Activated CD4-positive, CD25-positive, alpha-beta regulatory T cell treated with anti-CD3 and anti-CD28 coated beads, Interleukin-2, amount 50 U/mL, for 16 hours (primary cell): ENCODE measurements at places on chromosomes 13 and 19.

- DNase-seq: no peak
Measured at GRCh38 chr19:13830741-13831536, 35.7 kb downstream of the ZSWIM4 start.

- no peak for DNase-seq
Measured at GRCh38 chr13:110411688-110412059, 104.6 kb downstream of the COL4A2 start.

DNA sequence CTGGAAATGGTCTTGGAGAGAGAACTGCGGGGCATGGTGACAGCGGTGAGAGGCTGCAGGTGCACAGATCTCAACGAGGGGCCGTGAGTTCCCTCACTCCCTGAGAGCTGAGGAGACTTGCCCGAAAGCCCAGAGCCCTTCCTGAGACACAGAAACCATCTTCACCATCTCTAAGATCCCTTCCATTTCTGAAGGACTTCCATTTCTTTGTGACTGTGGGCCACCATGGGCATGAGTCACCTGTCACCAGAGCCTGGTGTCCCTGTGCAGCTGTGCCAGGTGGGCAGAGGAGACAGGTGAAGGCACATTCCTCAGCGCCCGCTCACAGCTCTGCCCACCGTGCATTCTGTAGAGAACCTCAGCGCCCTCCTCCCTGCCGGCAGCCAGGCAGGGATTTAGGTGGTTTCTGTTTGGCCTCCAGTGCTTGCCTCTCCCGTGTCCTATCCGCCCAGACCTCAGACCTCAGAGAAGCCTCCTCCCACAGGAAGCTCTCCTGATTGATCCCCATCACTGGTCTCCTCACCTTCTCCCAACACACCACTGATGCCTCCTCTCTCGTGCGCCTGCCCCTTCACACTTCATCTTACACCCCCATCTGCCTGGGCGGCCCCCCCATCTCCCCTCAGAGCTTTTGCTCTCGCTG lies 24.2 kb downstream of the SH3GL1 start:
- no peak for DNase-seq

DNA sequence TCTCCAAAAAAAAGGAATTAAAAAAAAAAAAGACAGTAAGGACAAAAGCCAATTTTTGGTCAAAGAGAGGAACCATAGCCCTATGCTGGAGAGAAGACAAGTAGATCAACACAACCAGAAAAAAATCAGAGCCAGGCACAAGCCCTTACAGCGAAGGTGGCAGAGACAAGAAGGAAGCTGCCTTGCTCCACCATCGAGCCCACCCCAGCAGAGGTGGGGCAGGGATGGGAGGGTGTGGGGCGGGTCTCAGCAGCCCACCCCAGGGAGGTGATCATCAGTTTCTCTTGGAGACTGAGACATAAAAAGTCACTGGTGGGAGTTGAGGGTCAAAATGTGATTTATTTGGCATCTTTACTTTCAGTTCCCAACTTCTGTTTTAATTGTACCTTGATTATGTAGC lies 332.4 kb downstream of the FOXO1 start:
- no peak for DNase-seq

GRCh38 chr13:41017159-41017558 lies 2.0 kb downstream of the ELF1 start:
- DNase-seq: no peak

- DNase-seq: no peak
Measured at GRCh38 chr13:48827709-48828108, 148.0 kb upstream of the FNDC3A start.

DNA sequence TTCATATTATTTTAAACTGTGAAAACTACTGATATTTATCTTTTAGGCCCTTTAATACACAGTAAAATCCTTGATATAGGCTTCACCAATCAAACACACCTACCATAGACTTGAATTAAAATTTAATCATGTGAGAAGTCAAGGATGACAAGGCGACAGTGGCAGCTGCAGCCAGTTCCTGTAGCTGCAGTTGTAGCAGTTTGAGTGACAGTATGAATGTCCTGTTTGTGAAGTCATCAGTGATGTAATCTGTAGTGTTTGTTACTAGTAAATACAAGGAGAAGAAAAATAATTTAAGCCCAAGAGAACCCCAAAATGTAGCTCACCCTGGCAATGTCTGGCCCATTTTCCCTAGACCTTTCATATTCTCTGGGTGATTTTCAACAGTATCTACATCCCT lies 897.0 kb downstream of the SLITRK6 start:
- no peak for DNase-seq

- DNase-seq: no peak
Measured at GRCh38 chr19:30423481-30423880, 51.3 kb downstream of the ZNF536 start.

DNA sequence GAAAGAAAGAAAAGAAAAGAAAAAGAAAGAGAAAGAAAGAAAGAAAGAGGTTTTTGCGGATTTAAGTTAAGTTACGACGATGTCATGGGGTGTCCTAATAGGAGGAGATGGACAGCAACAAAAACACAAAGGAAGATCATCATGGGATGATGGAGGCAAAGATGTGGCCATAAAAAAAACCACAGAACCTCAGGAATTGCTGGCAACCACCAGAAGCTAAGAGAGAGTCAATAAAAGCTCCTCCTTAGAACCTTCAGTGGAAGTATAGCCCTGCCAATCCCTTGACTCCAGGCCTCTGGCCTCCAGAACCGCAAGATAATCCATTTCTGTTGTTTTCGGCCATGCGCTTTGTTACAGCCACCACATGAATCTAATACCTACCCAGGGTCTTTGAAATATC lies 11.5 kb downstream of the PLEKHA4 start:
- no peak for DNase-seq

GRCh38 chr19:10173527-10173926 lies 21.2 kb downstream of the DNMT1 start:
- DNase-seq: no peak

DNA sequence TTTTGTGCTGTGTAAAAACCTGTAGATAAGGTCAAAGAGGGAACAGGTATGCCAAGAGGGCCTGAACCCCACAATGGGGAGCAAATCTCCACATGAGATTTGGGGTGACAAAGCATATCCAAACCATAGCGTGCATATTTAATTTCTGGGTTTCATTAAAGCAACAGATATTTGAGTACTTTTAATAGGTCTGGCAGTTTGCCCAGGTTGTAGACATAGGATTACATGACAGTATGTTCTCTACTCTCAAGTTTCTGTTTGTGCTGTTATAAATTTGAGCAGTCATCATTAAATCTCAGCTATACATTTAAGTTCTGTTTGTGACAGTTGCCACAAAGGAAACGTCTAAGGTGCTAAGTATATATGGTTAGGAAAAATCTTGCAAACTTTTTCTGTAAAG lies 236.4 kb downstream of the ATP8A2 start:
- DNase-seq: no peak

DNA sequence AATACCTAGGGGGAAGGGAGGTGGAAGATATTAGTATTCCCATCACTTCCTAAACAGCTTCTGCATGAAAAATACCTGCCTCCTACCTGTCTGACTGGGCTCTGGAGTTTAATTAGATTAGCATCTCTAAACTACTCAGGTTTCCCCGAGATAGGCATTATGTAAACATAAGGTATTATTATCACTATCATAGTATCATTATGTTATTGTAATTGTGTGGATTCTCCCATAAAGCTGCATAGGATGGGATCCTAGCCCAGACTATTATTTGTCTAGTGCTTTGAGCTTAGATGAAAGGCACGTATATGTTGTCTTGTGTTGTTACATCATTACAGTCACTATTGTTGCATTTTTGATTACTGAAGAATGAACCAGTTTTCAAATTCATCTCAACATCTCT lies 115.2 kb upstream of the SOX21 start:
- no peak for DNase-seq

GRCh38 chr13:84978851-84979250 lies 820.4 kb downstream of the SLITRK6 start:
- no peak for DNase-seq

DNA sequence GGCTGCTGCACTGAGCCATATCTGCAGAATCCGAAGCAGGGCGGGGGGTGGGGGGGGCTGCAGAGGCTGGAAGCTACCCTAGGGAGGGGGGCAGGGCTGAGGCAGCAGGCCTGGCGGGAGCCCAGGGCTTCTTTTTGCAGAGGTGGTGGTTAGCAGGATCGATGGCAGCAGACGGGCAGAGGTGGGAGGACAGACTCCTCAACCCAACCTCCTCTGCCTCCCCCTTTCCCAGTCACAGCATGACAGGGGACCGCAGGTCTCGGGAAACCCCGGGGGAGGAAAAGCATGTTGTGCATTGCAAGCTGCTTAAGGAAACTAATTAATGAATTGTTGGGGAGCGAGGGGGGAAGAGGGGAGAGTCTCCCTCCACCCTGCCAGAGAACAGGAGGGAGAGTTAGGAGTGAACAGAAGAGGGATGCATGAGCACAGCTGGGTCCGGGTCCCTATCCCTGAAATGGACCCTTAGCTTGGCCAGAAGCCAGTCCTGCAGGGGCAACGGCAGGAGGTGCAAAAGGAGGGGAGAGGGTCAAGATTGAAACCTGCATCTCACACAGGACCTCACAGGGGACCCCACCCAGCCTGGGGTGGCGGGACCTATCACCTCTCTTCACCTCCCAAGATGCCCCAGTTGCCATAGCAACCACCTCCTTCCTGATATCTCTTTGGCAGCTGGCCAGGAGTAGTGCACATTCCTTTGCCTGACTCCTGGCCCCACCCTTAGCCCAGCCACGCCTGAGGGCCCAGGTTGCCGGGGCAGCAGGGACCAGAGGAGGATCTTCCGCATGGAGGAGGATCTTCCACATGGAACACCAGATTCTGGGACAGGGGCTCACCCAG lies 1.8 kb downstream of the FXYD7 start:
- no peak for DNase-seq

DNA sequence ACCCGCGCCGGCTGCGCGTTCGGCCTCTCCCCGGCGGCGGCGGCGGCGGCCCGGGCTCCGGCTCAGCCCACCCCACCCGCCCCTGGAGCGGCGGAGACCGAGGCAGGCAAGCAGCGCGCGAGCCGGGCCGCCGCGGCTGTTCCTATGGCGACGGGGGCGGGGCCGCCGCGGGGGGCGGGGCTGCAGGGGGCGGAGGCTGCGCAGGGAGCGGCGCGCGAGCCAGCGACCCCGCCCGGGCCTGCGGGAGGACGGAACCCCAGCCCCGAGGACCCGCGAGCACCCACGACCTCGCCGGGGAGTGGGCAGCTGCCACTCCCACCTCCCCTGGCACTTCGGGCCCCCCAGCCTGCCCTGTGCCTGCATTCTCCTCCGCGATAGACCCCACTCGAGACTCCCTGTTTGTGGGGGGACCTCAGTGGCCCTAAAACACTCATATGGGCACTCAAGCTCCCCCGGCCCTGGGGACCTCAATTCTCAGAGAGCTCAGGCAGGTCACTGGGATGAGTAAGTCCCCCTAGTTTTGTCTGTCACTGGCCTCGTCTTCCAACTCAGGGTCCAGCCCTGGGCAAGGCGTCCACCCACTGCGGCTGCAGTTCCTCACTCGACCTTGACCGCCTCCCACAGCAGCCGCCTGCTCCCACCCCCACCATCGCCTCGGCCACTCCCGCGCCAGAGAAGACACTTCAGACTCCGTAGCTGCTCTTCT lies at the start of gene CTXN1:
TSS of gene CTXN1 (minus strand) at position 115 of the 706 bp plus-strand sequence. CDS start 597 bp downstream, outside the sequence.
- DNase-seq: peak; percentile 53

- DNase-seq: no peak
Measured at GRCh38 chr19:45657520-45658167, 10.4 kb upstream of the GIPR start.

- no peak for DNase-seq
Measured at GRCh38 chr19:23917856-23918255, 3.2 kb downstream of the ZNF726 start.

GRCh38 chr13:43732726-43733125 lies 54.0 kb downstream of the ENOX1 start:
- DNase-seq: no peak

GRCh38 chr19:33669376-33669775 lies 47.6 kb downstream of the CHST8 start:
- no peak for DNase-seq

DNA sequence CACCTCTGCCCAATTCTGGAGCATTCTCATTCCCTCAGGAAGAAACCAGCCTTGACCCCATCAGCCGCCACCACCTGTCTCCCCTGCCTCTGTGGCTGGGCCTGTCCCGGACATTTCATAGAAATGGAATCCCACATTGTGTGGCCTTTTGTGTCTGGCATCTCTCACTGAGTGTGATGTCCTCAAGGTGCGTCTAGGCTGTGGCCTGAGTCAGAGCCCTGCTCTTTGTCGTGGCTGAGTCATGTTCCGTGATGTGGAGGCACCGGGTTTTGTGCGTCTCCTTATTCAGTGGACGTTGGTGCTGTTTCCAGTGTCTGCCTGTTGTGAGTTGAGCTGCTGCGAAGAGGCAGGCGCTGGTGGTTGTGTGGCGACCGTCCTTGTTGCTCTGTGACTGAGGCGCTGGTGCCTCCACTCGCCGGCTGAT lies 3.5 kb downstream of the FZR1 start:
- no peak for DNase-seq

GRCh38 chr13:72258340-72258981 lies 391.5 kb upstream of the DACH1 start:
- no peak for DNase-seq

- DNase-seq: no peak
Measured at GRCh38 chr19:28874742-28875141, 338.2 kb downstream of the UQCRFS1 start.

- no peak for DNase-seq
Measured at GRCh38 chr19:47459477-47459876, 12.2 kb downstream of the SLC8A2 start.

DNA sequence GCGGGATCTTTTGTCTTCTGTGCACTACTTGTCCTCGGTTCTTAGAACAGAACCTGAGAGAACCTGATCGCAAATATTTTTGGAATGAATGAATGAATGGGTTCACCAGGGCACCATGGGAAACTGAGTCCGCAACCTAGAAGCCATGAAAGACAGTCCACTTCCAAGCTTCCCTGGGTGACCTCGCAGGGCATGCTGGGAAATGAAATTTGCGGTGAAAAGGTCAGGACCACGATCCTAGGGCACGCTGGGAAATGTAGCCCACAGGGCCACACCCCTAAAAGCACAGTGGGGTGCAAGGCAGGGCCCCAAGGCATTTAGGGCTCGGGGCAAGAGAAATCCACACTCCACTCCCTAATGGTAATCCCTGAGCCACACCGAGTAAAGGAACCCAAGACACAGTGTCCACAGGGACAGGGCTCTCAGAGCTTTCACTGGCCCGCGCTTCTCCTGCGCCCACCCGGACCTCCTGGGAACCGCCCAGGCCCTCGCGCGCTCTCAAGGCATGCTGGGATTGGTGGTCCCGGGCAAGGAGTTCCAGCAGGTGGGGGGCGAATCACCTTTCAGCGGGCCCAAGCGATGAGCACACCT lies 1.1 kb upstream of the PPP1R12C start:
- DNase-seq: no peak
